Mucosa of gallbladder (tissue), 1 donor: ENCODE measurements at places on chromosomes 7 and 10. TPM values are rescaled to one million over a fixed set of nuclear protein-coding genes. Genes with fewer than 3 reads are reported as not detected.

The DRGX gene
- not detected for total RNA-seq

The ARHGEF35 gene
- total RNA-seq = 10.5 TPM

The UNCX gene
- total RNA-seq = not detected

The ZNF33B gene
- 47.2 TPM for total RNA-seq

The GATA3 gene
- total RNA-seq = 1.5 TPM

The KIAA1217 gene
- total RNA-seq = 44.0 TPM

The RNF32 gene
- 1.8 TPM for total RNA-seq

The ADRB1 gene
- 1.7 TPM for total RNA-seq

The CCAR1 gene
- total RNA-seq = 48.1 TPM

The SLIT1 gene
- total RNA-seq = 0.40 TPM

The SFTPA2 gene
- 7.9 TPM for total RNA-seq

The CDC14C gene
- total RNA-seq = not detected

The CALML5 gene
- not detected for total RNA-seq

The BHLHA15 gene
- 3.3 TPM for total RNA-seq

The TMEM273 gene
- total RNA-seq = 35.8 TPM

The UPK3B gene
- total RNA-seq = 3.3 TPM

The CTBP2 gene
- total RNA-seq = 99.5 TPM

The RAB11FIP2 gene
- total RNA-seq = 49.9 TPM

The FRAT1 gene
- 9.4 TPM for total RNA-seq

The MBLAC1 gene
- total RNA-seq = 4.3 TPM

The NKX1-2 gene
- 0.09 TPM for total RNA-seq
